HT1080 (cell line): ENCODE measurements at places on chromosomes 7 and 10. TPM values are rescaled to one million over a fixed set of nuclear protein-coding genes. Genes with fewer than 3 reads are reported as not detected.

DNA sequence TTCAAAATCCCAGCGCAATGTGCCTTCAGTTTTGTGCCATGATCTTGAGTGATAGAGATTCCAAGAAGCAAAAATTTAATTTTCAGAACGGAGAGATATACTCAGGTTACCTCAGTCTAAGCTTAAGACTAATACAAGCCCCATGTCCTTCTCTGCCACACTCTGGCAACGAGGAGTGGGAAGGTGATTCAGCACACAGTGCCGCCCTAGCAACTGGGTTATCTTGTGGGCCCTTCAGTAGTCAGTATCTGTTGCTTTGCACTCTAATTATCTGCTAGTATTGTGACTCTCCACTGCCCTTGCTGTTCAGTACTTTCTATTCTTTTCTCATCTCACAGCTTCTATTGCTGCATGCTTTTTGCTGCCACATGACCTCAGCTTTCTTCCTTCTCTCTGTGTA is 39.2 kb upstream of the MKLN1 start:
- no peak for DNase-seq

DNA sequence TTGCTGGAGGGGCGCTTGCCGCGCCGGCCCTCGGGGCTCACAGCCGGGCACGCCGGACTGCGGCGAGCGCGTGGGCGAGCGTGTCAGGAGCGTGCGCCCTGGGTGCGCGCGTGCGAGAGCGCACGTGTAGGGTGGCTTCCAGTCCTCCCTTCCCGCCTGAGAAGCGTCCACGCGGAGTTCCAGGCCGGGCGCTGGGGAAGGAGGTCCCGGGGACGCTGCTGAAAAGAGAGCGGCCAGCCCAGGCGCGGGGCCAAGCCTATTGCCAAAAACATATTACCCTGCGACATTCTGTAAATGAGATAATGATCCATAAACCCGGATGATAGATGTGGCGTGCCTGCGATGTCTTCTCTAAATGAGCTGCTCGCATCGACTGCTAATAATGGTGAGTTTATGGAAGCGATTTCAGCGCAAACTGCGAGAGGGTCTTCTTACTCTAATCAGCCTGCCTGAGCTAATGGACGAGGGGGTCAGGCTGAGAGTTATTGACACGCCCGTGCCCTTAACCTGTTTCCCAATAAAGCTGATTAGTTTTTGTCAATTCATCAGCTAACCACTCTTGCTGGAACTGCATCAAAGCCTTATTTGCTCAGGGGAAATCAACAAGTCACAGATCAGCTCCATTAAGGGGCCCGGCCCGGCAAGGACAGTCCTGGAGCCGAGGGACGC is 8.0 kb upstream of the MNX1 start:
- DNase-seq, result no peak

JCAD gene
- total RNA-seq, result 8.5 and 9.5 TPM in 2 replicates

PLXNA4 gene
- 22.2 and 29.2 TPM in 2 replicates for total RNA-seq
